ENCODE measurements at places on chromosomes 5 and 9. TPM values are rescaled to one million over a fixed set of nuclear protein-coding genes. Genes with fewer than 3 reads are reported as not detected.

DNA sequence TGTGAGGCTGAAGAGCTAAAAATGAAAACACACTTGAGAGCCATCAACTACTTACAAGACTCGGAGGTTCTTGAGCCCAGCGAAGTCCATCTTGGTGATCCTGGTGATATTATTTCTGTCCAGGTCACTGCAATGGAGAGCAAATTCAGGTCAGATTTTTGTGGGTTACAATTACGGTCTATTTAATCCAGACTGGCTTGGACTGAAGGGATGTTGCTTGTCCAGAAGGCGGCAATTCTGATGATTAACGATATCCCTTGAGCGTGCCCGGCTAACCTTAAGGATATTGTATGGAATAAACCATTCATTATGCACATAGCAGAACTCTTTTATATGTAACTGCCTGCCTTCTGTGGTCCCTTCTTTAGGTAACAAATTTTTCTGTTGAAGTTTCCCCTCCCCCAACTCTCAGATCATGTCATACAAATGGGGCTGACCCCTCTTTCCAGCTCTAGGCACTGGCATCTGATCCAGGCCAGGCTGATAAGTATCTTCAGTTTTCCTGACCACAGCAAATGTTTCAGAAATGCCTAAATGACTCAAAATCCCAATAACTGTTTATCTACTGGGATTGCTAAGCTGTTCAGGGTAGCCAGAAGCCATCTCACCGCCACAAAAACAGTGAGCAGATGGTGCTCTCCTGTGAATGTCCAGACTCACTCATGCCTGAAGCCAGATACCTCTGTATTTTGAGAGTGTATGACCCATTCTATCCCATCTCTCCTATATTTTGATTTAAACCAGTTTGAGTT, 49.4 kb downstream of the SLIT3 start:
- no peak overlapping the region for H3K27ac ChIP-seq

GRCh38 chr9:81896070-81896469, 32.2 kb upstream of the SPATA31D4 start:
- H3K4me3 ChIP-seq = no peak overlapping the region
- no peaks in the 10 kb centered on the region for H3K4me1 ChIP-seq
- DNase-seq = no peak
- H3K27ac ChIP-seq = no peak overlapping the region
- no peaks in the 10 kb centered on the region for H3K36me3 ChIP-seq

- H3K4me3 ChIP-seq = no peak overlapping the region
- H3K27ac ChIP-seq = no peak overlapping the region
- no peaks in the 10 kb centered on the region for H3K36me3 ChIP-seq
- DNase-seq = no peak
Observed at GRCh38 chr5:179991106-179991505, 80.5 kb downstream of the RNF130 start.

- H3K27me3 ChIP-seq = no peaks in the 10 kb centered on the region
- H3K36me3 ChIP-seq = no peaks in the 10 kb centered on the region
- H3K4me3 ChIP-seq = no peak overlapping the region
- DNase-seq = no peak
- no peak overlapping the region for H3K27ac ChIP-seq
Observed at GRCh38 chr9:70127540-70128416, 84.1 kb downstream of the MAMDC2 start.

GRCh38 chr5:52783226-52783959, 4.3 kb upstream of the ITGA1 start:
- H3K27ac ChIP-seq = no peak overlapping the region
- no peak for DNase-seq
- no peaks in the 10 kb centered on the region for H3K36me3 ChIP-seq
- peaks cover 4% of the 10 kb centered on the region for H3K27me3 ChIP-seq
- H3K4me1 ChIP-seq = peaks cover 11% of the 10 kb centered on the region
- no peak overlapping the region for H3K4me3 ChIP-seq

GRCh38 chr5:37086466-37087173, 162.6 kb downstream of the CPLANE1 start:
- no peak for DNase-seq
- no peaks in the 10 kb centered on the region for H3K27me3 ChIP-seq
- no peak overlapping the region for H3K4me3 ChIP-seq
- no peak overlapping the region for H3K27ac ChIP-seq

DNA sequence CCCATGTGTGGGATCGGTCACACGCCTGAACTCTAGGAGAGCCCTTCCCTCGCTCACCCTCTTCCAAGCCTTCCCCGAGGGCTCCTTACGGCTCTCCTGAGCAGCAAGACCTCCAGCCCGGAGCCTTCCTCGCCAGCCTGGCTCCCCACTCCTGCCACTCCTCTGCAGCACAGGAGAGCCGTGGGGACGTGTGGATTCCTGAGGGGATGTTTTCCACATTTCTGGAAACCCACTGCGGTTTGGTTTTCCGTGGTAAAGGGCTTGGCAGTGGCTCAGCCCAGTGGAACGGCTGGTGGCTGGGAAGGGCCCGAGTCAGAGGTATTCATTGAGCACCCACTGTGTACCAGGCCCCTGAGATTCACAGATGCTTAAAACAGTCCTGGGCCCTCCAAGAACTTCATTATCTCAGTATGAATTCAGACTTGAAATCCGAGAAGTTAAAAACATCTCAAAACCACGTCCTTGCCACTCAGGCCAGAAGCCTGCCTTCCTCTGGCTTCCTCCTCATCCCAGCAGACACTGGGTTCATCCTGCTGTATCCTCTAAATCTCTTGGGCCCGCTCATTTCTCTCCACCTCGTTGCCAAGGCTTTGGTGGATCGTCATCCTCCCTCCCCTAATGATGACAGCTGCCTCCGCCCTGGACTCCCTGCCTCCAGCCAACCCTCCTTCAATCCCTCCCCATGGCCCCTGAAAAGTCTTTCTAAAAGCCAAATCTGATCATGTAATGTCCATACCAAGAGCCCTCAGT, 109.6 kb downstream of the FGF18 start:
- H3K27me3 ChIP-seq = peaks cover 6% of the 10 kb centered on the region
- H3K4me1 ChIP-seq = peaks cover 3% of the 10 kb centered on the region
- H3K4me3 ChIP-seq = no peak overlapping the region
- H3K27ac ChIP-seq = no peak overlapping the region
- no peak for DNase-seq

DNA sequence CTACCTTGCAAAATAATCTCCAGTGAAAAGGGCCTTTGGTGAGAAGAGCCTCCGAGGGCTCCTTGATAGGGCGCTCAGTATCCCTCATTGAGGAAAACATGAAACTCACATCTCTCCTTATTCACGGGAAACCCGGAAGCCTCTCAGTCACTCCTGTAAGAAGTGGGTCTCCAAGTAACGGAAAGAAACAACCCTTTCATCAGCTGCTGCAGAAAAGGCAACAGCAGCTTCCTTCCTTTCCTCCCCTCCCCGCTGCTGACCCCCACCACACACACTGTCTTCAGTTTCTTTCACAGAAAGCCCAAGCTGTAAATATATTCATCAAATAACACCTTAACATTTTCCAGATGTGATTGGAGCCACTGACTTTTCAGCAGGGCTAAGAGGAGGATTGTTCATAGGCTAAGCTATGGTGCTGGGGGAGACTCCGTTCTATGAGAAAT, 81.4 kb downstream of the C9orf152 start:
- H3K27ac ChIP-seq = no peak overlapping the region
- peaks cover 16% of the 10 kb centered on the region for H3K4me1 ChIP-seq
- H3K4me3 ChIP-seq = no peak overlapping the region
- H3K27me3 ChIP-seq = no peaks in the 10 kb centered on the region
- no peaks in the 10 kb centered on the region for H3K36me3 ChIP-seq

DNA sequence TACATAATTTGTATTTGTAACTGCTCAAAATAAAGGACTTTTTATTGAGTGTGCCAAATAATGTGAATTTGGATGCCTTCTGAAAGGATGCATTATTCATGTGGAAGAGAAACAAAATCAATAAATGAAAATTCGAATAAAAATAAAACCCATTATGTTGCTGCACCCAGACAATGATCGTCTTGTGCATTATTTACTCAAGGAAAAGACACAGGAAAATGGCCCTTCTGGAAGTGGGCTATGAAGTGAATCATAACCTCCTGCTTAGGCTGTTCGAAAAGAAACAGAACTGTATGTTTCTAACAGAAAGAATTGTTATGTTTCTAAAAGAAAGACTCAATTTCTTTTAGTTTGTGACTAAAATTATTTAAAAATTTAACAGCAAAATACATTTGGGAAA, 168.9 kb upstream of the NFIB start:
- no peaks in the 10 kb centered on the region for H3K36me3 ChIP-seq
- no peak overlapping the region for H3K4me3 ChIP-seq
- DNase-seq = no peak
- H3K27me3 ChIP-seq = peaks cover 6% of the 10 kb centered on the region
- no peak overlapping the region for H3K27ac ChIP-seq
- H3K4me1 ChIP-seq = no peaks in the 10 kb centered on the region

GRCh38 chr5:143165049-143165880, 238.2 kb downstream of the NR3C1 start:
- no peak overlapping the region for H3K27ac ChIP-seq
- no peaks in the 10 kb centered on the region for H3K27me3 ChIP-seq
- H3K36me3 ChIP-seq = no peaks in the 10 kb centered on the region
- no peak overlapping the region for H3K4me3 ChIP-seq

Gene ENC1
- 0.44 TPM for total RNA-seq

Gene ACTBL2
- total RNA-seq = not detected
